ENCODE measurements at places on chromosomes 12 and 14.

GRCh38 chr12:64007853-64008252, 163.4 kb downstream of the SRGAP1 start:
- DNase-seq: no peak

DNA sequence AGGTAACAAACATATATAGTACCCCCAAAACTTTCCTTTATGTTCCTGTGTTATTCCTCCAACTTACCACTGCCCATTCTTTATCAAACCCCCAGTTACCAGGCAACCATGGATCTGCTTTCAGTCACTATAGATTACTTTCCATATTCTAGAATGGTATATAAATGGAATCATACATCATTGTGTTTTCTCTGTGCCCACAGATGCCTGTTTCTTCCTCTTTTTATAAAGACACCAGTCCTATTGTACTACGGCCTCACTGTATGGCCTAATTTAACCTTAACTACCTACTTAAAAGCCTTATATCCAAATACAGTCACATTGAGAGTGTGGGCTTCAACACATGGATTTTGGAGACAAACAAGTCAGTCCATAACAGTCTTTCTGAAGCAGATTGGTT, 2.6 kb downstream of the TAS2R14 start:
- DNase-seq: no peak

- DNase-seq: no peak
Measured at GRCh38 chr14:64942531-64943111, at the start of gene GPX2. GPX2 (minus strand) TSS chr14:64942745; CDS start chr14:64942726, 19 bp downstream.

DNA sequence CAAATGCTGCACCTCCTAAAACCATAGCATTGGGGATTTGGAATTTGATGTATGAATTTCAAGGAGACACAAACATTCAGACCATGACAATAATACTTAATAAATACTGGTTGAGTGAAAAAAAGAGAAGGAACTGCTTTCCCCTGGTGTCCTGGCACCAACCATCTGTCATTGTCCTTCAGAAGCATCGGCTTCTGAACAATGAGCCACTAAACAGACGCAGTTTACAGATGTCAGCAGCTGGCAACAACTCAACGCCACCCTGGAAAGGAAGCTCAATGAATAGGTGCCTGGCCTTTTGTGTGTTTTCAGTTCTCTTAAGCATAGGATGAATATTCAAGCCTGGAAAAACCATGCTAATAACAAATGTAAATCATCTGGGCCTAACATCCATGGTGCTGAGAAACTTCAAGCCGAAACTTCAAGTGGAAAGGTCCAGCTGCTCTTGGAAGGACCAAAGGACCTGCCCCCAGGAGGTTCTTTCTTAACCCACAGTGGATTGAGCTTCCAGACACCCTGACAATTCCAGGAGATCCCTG, 101.3 kb downstream of the WIF1 start:
- no peak for DNase-seq

DNA sequence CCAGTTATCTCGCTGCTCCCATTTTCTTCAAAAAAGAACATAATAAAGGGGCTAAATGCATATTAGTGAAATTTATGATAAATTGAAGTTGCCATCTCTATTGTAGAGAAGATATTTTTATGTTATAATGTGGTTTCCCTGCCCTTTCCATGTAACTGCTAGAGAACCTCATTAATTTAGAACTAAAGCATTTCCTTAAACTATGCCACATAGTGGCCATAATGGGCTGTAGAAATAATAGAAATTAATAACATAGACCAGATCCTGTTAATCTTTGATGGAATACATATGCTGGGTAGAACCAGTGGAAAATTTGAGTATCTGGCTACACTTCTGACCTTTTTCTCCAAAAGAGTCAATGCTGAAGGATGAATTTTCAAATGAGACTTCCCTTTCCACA, 376.7 kb downstream of the PDZRN4 start:
- DNase-seq: no peak

DNA sequence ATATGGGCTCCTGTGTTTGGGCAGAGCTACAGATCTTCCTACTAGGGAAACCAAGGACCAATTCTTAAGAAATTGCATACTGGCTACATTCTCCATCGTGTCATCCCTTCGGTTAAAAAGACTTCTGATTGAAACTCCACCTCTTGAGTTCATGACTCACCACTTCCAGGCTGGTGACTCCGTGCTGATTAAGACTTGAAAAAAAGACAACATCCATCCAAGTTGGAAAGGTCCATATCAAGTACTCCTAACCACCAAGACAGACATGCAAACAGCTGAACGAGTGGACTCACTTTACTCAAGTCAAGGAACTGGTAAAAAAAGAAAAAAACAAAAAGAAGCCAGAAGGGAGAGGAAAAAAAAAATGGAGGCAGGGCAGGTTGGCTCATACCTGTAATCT, 63.4 kb downstream of the APOBEC1 start:
- no peak for DNase-seq

GRCh38 chr12:43357141-43357540, 194.9 kb downstream of the ADAMTS20 start:
- no peak for DNase-seq

- no peak for DNase-seq
Measured at GRCh38 chr12:31263661-31264060, 62.3 kb downstream of the SINHCAF start.

- DNase-seq: no peak
Measured at GRCh38 chr12:5432011-5432400, at the start of gene NTF3. NTF3 (plus strand) TSS chr12:5432108; CDS start chr12:5432325, 217 bp downstream.

GRCh38 chr14:102319351-102320032, at the start of gene ZNF839:
ZNF839 (plus strand) TSS chr14:102319746; CDS start chr14:102319766, 20 bp downstream.
- peak; percentile 88 for DNase-seq

GRCh38 chr12:69330475-69331473, 17.4 kb upstream of the LYZ start:
- DNase-seq: peak; percentile 62

DNA sequence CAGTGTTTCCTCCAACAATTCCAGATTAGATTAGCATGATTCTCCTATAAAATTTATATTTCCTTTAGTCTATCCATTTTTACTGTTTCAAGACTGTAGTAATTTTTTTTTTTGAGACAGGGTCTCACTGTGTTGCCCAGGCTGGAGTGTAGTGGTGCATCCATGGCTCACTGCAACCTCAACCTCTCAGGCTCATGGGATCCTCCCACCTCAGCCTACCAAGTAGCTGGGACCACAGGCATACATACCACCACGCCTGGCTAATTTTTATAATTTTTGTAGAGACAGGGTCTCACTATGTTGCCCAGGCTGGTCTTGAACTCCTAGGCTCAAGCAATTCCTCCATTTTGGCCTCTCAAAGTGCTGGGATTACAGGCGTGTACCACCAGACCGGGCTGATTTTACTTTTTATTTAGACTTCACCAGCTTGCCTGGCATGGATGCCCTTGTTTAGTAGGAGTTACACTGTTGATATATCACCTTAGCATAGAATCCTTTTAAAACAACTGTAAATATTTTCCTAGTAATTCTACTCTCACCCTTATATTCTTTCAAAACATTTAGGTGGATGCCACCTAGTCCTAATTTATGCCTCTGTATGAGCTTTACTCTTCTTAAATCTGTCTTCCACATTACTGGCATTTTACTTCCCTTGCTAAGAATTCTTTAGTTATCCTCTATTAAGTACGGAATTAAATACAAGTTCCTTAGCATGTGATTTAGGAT, 55.8 kb upstream of the LIMA1 start:
- DNase-seq: no peak

All from activated naive CD4-positive, alpha-beta T cell (primary cell).